ENCODE measurements at places on chromosomes 6 and 20.

DNA sequence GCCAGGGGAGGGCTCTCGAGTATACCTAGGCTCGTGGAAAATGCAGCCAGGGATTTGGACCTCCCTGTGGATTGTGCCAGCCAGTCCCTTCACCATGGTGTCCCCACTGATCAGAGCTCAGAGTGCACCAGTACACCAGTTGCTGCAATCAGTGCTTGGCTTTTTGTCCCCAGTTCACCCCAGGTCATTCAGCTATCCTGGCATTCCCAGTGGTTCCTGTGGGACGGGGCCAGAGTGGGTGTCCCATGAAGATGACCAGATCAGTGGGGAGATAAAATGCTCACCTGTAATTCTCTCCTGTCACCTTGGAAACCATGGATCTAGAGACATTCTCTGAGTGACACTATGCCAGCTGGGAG lies 23.8 kb downstream of the MAS1 start:
- no peak for DNase-seq

DNA sequence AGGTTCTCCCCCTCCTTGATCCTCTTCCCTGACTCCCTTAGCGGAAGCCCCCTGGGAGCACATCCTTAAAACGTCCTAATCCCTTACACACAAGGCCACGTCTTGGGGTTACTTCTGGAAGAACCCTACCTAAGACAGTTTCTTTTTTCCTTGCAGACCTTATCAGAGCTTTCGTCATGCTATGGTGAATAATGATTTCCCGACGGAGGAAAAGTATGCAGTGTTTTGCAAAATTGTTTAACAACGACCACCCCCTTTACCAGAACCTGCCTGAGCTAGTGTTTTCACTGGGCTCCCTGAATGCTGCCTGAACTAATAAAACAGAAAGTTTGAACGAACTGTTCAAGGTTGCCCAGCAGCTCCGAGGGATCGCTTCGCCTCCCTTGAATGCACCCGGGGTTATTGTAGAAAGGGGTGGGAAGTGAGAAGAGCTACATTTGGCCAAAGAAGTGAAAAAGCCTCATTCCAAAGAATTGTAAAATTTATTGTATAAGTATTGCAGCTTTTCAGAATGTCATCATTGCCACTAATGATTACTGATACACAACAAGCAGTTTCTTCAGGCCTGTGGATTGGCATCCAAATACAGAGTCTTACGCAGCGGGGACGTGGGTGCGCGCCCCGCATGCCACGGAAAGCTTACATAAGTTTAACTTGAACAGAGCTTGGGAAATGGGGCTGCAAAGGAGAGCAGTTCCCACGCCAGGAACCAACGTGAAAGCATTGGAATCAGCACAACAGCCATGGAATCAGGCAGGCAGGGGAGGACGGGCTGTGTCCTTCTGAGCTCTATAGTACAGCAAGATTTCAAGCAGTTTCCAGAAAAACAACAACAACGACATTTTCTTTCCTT lies 27.9 kb upstream of the ZBP1 start:
- no peak for DNase-seq

DNA sequence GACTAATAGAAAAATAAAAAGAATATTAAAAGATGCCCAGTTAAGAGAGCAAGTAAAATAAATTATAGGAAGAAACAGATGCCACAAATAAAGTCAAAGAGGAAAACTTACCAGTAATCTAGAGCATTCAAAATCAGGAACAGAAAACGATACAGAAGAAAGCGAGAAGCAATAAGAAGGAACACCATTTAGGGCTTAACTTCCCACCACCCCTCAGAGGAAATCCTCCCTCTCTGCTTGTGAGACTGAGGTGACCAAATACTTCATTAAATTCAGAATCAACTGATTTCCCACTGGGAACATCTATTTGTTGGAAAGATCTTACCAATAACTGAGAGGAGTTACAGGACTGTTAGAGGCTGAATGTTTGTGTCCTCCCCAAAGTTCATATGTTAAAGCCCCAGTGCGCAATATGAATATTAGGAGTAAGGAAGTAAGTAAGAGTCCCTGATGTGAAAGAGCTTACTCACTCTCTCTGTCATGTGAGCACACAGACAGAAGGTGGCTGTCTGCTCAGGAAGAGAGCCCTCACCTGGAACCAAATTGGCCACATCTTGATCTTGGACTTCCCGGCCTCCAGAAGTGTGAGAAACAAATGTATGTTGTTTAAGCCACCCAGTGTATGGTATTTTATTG lies 19.5 kb downstream of the KATNA1 start:
- DNase-seq, result no peak

DNA sequence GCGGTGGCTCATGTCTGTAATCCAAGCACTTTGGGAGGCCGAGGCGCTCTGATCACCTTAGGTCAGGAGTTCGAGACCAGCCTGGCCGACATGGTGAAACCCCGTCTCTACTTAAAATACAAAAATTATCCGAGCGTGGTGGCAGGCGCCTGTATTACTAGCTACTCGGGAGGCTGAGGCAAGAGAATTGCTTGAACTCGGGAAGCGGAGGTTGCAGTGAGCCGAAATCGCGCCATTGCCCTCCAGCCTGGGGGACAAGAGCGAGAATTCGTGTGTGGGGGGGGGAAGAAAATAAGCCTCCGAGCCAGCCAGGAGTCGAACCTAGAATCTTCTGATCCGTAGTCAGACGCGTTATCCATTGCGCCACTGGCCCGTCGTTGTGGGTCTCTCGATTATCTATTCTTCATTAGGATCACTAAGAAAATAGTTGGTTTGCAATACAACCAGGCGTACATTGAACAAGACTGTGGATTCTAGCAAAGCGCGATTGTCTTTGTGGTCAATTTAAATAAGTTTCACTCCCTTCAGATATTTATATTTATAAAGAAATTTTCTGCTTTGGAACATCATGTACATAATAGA lies 33.9 kb upstream of the PRSS16 start:
- DNase-seq, result peak; percentile 46

- no peak for DNase-seq
Measured at GRCh38 chr20:59611286-59611685, 6.9 kb downstream of the PHACTR3 start.

DNA sequence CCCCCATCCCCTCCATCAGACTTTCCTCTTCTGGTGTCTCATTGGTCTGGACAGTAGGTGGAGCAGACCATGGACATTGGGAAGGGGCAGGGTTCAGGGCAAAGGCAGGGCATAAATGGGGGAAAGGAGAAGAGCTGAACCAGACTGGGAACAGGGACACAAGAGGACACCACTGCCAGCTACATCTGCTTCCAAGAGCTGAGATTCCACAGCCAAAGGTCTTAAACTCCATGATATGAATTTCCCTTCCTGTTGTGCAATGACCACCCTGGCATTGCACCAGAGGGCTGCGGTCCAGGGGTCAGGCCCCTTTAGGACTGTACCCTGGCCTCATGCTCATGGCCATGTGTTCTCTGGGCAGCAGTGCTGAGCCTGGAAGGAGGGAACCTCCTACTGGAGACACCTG lies 137.9 kb downstream of the MAFB start:
- no peak for DNase-seq

DNA sequence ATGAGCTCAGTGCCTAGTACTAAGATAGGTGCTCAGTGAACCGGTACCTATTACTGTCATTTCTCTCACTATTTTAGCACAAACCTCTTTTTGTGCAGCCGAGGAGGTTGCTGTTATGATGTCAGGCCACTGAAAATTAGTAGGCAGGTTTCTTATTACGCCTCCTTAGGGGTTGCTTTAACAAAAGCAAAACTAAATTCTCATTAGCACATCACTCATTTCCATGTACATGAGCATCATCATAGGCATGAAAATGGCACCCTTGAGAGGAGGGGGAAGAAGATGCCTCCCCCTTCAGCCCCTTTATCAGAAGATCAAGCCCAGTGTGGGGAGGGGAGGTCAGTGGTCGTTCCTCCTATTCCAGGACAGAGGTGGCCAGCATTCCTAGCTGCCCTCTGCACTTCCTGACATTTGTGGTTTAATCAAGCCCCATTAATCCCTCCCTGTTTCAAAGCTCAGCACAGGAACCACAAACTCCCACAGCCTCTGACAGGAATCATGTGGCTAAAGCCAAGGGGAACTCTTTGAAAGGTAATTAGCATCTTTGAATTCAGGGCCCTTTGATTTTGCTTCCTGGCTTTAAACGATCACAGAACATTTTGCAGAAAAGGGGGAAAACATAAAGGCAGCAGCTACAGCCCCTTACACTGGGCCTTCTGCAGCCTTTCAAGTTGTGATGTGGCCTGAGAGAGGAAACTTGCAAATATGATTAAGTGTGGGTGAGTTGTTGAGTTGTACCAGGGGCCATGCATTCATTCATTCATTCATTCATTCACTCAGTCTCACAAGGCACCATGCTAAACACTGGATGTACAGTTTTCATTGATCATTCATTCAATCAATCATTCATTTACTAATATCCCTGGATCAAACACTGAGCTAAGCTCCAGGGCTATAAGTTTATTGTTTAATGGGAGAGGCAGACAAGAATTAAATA lies 31.9 kb upstream of the PSMF1 start:
- DNase-seq, result no peak

GRCh38 chr6:53862662-53863462 lies 68.1 kb downstream of the LRRC1 start:
- DNase-seq, result no peak

DNA sequence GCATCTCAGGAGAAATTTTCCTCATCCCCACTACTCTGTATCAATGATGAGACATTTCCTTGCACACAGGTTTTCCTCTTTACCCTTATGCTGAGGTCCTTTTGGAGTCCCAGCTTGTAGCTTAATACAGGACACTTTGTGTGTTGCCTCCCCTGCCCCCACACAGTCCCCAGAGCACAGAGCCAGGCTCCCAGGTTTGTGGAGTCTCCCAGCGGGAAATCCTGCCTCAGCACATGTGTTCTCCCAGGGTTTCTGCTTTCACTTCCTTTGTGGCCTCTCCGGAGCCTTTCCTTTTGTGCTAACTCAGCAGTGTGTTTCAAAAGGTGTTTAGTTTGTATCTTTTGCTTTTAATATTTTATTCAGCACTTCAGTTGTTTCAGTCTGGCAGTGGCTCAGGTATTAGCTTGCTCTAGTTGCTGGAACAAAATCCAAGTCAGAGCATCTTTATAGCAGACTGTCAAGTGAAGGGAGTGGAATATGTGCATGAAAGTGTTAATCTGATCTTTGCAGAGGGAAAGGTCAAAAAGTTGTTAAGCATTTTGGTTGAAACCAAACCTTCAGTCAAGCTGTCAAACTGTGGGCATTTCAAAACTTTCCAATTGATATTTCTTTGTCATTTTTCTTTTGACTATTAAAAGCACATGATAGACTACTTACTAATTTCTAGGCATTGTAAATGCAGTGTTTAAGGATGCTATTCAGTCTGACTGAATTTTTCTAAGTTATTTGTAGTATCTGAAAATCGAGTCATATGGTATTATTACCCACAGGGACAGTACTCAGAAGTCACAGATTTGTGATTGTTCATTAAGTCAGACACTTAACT lies 8.6 kb downstream of the SNX9 start:
- no peak for DNase-seq

DNA sequence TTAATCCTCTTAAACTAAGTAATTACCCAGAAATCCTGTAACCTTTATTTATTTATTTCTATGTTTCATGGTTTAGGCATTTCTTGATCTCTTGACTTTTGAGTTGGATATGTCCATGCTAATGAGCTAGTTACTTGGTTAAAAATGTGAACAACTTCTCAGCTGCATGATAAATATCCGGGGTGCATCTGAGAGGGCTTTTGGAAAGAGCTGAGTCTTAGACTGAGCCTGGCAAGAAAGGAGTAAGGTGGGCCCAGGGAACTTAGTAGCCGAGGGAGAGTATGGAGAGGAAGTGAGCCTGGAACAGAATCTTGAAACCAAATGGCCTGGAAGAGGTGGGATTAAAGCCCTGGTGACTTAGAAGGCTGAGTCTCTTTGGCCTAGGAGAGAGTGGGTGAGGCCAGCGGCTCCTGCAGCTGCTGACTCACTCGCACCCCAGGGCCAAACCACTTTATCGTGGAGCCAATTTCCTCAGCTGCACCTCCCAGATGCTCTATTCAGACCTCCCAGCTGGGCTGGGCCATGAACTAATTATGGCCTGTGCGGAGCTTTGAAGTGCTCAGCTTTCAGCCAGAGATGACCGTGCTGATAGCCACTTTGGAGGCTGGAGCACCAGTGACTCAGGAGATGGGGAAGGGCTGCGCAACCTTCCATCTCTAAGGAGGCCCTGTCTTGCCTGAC lies 19.1 kb downstream of the TGM3 start:
- peak; percentile 86 for DNase-seq

All from foreskin keratinocyte (primary cell).